ENCODE measurements at places on chromosomes 7 and 10.

GRCh38 chr10:54139819-54140428 lies 661.1 kb downstream of the PCDH15 start:
- DNase-seq, result no peak

GRCh38 chr10:93190372-93190771 lies 116.7 kb downstream of the CYP26A1 start:
- no peak for DNase-seq

GRCh38 chr10:78491812-78492211 lies 458.1 kb downstream of the RPS24 start:
- no peak for DNase-seq

DNA sequence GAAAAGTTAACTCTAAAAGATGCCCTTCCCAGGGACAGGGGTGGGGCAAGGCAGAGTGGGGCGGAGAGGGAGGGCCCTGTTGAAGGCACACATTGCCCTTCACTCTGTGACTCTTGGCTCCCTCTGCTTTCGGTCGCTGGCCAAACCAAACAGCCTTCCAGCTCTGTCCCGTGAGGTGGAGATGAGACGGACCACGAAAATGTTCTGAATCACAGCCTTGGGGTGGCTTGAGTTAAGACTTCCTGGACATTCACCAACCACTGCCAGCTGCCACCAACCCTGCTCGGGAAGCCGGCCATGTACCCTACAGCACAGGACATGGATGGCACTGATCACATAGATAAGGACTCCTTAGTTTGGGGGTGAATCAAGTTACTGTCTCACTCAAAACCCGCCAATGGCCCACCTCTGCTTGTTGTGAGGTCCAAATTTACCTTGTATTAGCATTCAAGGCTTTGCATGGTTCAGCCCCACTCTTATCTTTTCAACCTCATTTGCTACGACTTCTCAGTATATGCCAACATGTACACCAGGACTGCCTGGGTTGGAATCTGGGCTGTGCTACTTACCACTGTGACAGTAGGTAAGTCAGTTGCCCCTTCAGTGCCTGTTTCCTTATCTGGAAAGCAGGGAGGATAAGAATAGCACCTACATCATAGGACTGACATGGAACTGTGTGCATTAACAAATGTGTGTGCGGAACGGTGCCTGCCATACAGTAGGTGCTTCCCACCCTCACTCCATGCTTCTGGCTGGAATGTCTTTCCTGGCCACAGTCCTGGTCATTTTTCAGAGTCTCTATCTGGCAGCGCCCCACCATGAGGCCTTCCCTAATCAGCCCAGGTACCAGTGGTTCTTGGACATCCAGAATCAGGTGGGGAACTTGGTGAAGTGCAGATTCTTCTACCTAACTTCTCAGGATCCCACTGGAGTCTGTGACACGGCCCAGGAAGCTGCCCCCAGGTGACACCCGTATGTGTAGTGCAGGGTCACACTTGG lies 28.0 kb downstream of the ITPRIP start:
- no peak for DNase-seq

- DNase-seq, result no peak
These were observed 184.8 kb upstream of the GALNT17 start for GRCh38 chr7:70947181-70947580.

GRCh38 chr10:35316218-35316967 lies 19.9 kb upstream of the CCNY start:
- DNase-seq, result no peak

DNA sequence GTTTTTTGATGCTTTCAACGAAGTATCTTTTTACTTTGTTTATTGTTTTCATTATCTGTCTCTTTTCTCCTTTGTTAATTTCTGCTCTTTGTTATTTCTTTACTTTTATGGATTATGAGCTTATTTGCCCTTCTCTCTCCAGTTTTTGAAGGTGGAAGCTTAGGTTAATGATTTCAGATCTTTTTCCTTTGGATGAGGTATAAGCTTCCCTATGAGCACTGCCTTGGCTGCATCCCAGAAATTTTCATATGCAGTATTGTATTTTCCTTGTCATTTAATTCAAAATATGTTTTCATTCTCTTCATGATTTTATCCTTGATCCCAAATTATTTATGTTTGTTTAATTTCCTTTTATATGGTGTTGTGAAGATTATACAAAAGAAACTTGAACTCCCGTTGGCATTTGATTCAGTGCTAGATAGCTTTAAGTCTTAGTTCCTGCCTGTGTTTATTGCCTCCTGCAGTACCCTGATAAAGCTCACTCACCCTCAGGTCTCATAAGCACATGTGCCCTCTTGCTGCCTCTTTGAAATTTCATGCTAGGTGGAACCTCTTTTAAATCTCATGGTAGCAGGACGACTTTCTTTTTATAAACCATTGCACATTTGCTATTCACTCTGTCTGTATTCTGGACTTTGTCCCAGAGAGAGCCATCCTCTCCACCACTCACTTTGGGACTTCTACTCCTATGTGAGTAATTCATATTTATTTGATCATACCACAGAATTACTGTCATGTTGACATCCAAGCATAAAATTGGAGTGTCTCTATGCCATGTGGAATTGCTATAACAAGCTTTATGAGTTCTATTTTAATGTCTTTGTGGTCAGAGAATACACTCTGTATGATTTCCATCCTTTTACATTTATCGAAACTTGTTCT lies 23.0 kb upstream of the CEP41 start:
- DNase-seq, result no peak

DNA sequence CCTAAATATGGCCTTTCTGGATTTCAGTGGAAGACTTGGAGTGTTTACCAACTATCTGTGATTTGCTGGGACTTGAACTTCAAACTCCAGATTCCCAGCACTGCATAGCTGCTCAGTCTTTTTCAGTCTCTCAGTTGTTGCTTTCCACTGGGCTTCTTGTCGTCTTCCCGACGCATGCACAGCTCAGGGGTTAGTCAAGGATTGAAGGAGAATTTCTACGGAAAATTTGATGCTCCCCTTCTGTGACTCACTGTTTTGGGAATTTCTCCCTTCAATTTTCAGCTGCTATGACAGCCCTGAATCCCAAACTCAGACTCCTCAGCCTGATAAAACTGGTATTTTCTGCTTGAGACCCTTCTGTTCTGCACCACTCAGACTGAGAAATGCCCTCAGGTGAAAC lies 91.7 kb downstream of the CYP26A1 start:
- DNase-seq, result no peak
